EL (cell line): ENCODE measurements at places on chromosomes 13 and 19.
A peak's percentile ranks its signal among the peaks of the same experiment; 100 is the strongest.

DNA sequence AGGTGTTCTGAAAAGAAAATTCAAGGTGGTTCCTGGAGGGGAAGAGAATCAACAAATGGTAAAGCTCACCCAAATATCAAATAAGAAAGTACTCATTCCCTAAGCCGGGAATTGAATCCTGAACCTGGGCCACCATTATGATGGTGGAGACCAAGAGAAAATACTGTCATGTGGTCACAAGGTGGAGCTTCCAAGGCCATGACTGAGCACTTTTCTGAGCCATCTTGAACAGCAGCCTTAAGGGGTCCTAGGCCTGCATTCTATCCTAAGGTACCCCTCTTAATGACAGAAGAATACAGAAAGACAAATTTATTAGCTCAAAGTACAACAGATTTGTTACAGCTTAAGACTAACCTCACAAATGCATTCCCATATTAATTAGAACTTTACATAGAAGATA, 9.6 kb downstream of the ZNF431 start:
- DNase-seq, result no peak

- DNase-seq, result no peak
Measured at GRCh38 chr19:2827840-2828489, 8.3 kb downstream of the ZNF554 start.

DNA sequence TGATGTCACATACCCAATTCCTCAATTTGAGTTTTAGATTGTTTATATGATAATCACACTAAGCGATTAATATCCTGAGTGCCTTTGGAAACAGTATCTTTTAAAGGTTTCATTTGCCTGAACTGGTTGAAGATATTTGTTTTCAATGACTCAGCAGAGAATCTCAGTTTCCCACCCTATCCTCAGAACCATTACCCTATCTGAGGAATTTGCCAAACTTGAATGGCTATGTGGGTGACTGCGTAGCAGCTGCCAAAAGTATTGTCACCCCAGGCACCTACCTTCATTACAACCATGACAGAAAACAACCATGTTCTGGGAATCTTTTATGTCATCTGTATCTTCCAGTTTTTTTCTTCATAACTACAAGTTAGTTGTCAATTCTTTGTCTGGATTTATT, 440.1 kb upstream of the NBEA start:
- no peak for DNase-seq

DNA sequence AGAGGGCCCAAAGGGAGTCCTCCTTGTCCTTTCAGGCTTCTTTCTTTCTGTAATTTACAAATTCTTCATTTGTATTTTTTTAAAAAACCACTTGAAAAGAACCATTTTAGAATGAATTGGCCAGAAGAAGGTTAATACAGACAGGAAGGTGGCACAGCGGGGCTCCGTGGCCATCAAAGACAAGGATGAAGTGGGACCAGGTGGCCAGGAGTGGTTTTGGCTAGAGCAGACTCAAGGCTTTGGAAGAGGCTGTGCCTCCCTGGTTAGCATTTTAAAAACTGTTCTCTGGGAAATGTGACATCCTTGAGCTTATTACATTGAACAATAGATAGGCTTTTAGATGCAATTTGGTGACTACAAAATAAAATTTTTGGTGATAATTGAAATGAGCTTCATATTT, 48.4 kb downstream of the ATP8A2 start:
- DNase-seq, result no peak

- no peak for DNase-seq
Measured at GRCh38 chr13:41327994-41328790, 17.1 kb downstream of the NAA16 start.

DNA sequence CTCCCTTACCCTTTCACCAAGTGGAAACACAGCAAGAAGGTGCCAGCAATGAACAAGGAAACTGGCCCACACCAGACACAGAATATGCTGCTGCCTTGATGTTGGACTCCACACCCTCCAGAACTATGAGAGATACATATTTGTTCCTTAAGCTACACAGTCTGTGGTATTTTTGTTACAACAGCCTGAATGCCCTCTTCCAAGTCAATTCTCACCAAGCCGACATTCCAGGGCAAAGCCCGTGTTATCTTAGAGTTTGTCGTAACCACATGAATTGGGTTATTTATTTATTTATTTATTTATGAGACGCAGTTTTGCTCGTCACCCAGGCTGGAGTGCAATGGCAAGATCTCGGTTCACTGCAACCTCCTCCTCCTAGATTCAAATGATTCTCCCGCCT, 14.9 kb downstream of the FGF21 start:
- peak; percentile 84 for DNase-seq

- no peak for DNase-seq
Measured at GRCh38 chr13:22232186-22232585, 561.3 kb downstream of the FGF9 start.

- no peak for DNase-seq
Measured at GRCh38 chr13:33541456-33541855, 255.9 kb upstream of the STARD13 start.

GRCh38 chr13:76148926-76149325, 512.8 kb downstream of the LMO7 start:
- DNase-seq, result peak; percentile 87

- no peak for DNase-seq
Measured at GRCh38 chr19:1249990-1250436, 1.6 kb downstream of the MIDN start.

DNA sequence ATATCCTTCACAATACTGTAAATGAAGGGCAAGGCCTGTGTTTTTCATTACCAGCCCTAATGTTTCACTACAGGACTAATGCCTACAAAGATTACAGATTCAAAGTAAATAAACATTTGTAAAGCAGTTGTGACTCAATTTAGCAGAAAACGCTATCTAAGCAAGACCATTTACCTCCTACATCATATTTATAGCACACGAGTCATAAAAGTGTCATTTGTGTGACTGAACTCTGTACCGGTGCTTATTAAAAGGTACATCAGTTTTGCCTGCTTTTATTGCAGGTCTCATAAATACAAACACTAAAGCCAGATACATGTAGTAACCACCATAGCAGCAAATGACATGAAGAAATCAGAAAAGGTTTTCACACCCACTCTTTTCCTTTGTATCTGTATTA, 61.5 kb upstream of the SLC15A1 start:
- no peak for DNase-seq

GRCh38 chr13:32443111-32443510, 15.2 kb upstream of the N4BP2L1 start:
- peak; percentile 19 for DNase-seq

DNA sequence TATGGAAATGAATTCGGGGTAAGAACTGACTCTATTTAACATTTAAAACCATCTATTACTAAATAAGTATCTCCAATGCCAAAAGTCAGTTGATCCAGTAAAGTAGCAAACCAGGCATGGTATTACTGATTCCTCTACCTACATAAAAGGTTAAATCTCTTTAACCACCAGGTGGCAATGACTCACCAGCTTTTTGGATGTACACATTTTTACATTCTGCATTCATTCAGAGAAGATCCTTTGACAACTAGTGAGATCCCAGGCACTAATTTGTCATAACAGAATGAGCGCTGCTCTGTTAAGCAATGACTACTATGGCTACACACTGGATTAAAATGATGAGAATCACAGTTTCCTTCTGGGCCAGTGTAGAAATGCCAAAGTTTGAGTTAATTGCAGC, 329.8 kb upstream of the GPC6 start:
- no peak for DNase-seq

DNA sequence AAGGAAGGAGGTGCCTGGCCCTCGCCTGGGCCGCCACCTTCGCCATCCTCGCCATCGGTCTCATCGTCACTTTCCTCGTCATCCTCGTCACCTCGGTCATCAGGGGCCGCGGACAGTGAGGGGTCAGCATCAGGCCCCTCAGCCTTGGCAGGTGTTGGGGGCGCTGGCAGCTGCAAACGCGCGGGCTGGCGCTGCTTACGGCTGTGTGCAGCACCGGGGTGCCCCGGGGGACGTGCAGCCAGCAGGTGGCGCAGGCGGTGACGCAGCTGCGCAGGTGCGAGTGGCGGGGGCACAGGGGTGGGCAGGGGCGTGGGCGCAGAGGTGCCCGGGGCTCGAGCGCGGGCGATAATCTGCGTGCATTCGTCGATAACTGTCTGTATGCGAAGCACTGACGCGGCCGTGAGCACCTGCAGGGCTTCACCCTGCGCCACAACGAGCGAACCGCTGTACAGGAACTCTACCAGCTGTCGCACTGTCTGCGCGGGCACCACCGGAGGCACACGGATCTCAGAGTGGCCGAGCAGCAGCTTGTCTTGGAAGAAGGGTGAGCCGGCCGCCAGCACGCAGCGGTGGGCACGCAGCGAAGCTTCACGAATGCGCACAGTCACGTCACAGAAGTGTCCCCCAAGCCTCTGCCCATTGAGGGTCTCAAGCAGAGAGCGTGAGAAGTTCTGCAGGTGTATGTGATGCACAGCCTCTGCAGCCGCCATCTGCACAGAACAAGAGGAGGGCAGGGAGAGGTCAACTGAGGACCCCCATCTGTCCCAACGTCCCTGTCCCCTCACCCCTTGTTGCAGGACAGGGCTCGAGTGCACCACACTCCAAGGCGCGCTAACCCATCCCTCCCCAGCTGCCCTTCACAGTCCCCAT, 2.4 kb downstream of the ZBTB45 start:
- DNase-seq, result no peak

- DNase-seq, result peak; percentile 8
Measured at GRCh38 chr19:58518256-58519086, 1.1 kb downstream of the ZBTB45 start.

- DNase-seq, result no peak
Measured at GRCh38 chr19:47068876-47069406, 20.5 kb upstream of the TMEM160 start.
